AG04450 (cell line): ENCODE measurements at places on chromosomes 16 and 17. TPM values are rescaled to one million over a fixed set of nuclear protein-coding genes. Genes with fewer than 3 reads are reported as not detected.

DNA sequence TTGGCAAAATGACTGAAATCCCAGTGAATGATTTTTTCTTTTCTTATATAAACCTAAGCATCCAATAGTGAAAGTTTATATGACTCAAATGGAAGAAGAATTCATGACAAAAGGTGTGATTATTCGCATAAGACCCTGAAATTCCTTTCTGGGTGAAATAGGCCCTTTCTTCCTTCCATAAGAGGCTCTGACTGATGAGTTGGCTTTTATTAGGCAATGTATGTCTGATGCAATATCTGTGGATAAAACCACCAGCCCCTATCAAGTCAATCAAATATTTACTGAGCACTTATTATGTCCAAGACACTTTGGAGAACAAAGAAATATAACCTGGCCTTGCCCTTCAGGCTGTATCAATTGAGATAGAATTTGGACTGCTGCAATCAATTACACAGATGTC lies 316.6 kb downstream of the CDH13 start:
- no peak for DNase-seq

The RNF167 gene
- polyA plus RNA-seq: 63.1 and 64.3 TPM in 2 replicates

The AGRP gene
- polyA plus RNA-seq: not detected in 2 replicates

GRCh38 chr16:11621539-11621919 lies 34.8 kb upstream of the LITAF start:
- no peak for DNase-seq

DNA sequence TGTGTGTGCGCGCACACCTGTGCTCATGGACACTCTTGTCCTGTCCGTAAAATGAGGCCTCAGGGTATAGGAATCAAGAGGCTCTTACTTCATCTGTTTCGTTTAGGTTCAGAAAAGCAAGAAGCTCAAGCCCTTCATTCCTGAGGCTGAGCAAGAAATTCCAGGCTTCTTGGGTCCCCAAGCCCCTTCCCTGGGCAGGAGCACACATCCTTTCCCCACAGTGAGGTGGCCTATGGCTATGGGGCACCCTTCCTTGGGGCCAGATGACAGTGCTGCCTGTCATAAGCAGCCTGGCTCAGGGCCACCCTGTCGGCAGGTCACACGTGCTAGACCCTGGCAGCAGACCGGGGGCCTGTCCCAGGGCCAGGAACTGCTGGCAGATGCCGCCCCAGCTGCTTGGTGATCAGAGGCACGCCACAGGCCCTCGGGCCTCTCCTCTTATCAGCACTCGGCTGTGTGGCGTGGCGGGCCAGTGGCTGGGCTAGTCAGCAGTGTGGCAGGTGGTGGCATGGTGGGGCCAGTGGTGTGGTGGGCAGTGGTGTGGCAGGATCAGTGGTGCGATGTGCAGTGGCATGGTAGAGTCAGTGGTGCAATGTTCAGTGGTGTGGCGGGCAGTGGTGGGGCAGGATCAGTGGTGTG lies 50.2 kb downstream of the NKD1 start:
- DNase-seq: no peak

DNA sequence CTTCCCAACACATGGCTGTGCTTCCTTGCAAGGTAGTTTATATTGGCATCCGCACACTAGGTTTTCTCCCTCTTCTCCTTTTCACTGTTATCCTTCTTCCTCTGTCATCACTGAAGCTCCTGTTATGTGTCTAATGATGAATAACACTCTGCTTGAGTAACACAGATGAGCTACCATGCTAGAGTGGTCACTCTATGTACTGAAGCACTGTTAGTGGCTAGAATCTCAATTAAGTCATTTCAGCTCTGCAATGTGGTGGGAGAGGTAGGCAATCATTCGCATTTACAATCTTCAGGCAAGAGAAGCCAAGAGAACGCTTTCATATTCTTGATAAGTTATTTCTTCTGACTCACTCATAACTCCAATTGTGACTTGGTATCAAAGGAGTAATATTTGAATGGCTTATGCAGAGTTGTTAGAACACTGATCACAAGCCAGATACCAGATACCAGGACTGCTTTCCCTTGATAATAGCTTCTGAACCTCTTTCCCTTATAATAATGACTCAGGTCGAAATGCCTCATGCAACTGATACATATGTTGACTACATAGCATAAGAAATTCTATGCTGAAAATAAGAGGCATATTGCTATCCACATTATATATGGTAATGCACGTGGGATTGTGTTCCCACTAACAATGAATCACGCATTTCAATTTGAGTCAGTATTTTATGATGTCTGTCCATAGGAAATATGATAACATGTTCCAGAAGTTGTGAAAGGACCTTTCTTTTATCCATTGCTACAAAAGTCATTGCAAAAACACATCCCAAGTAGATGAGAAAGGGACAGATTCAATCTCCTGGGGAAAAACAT lies 158.0 kb upstream of the HS3ST3A1 start:
- no peak for DNase-seq

DNA sequence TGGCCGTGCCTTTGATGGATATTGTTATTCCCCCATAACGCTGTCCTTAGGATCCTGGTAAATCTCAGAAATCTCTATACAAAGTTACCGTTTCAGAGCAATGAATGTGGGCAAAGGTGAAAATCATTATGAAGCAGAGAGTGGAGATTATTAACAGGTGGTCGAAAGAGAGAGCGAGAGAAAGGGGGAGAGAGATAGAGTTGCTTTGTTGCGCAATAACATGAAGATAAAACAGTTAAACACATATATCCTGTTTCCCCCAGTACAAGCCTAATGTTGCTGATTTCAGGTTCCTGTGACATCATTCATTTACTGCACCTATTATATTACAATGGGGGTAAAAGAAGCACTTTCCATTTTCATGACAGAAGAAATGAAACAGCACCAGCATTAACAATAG lies 535.4 kb upstream of the RBFOX1 start:
- DNase-seq: no peak
